ENCODE measurements at places on chromosomes 13 and 19. TPM values are rescaled to one million over a fixed set of nuclear protein-coding genes. Genes with fewer than 3 reads are reported as not detected.

The SGCG gene
- total RNA-seq, result not detected

The SHISA7 gene
- not detected for total RNA-seq

The ZNF845 gene
- total RNA-seq, result 12.5 TPM

GRCh38 chr19:31444931-31445330, 95.7 kb upstream of the TSHZ3 start:
- DNase-seq, result no peak

The PPP1R13L gene
- total RNA-seq, result 21.0 TPM

DNA sequence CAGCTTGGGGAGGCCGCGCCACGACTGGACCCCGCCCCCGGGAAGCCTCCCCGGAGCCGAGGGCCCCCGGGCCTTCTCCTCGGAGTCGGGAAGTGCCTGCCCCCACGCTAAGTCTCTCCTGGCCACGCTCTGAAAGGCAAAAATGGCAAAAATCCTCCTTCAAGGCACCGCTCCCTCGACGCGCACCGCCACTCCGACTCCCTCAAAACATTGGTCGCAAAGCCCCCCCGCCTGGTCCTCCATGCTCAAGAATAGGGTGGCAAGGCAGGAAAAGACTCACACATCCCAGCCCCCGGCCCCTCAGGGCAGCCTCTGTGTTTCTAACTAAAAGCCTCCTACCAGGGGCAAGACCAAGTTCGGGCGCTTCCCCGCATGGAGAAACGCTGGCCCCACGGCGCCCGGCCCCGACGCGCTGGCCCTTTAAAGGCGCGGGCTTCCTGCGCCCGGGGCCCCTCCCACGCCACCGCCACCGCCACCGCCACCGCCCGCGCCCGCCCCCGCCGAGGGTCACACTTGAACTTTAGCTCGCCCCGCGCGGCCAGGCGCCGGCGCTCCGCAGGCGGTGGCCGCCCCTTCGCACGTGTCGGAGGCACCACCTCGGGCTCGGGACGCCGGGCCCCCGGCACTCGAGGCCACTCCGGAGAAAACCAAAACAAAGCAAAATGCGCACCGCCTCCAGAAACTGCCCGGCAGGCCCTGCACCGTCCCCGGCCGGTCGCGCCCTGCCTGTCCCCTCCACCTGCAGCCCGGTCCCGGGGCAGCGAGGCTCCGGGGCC, 1.9 kb downstream of the FOXO1 start:
- peak; percentile 77 for DNase-seq

DNA sequence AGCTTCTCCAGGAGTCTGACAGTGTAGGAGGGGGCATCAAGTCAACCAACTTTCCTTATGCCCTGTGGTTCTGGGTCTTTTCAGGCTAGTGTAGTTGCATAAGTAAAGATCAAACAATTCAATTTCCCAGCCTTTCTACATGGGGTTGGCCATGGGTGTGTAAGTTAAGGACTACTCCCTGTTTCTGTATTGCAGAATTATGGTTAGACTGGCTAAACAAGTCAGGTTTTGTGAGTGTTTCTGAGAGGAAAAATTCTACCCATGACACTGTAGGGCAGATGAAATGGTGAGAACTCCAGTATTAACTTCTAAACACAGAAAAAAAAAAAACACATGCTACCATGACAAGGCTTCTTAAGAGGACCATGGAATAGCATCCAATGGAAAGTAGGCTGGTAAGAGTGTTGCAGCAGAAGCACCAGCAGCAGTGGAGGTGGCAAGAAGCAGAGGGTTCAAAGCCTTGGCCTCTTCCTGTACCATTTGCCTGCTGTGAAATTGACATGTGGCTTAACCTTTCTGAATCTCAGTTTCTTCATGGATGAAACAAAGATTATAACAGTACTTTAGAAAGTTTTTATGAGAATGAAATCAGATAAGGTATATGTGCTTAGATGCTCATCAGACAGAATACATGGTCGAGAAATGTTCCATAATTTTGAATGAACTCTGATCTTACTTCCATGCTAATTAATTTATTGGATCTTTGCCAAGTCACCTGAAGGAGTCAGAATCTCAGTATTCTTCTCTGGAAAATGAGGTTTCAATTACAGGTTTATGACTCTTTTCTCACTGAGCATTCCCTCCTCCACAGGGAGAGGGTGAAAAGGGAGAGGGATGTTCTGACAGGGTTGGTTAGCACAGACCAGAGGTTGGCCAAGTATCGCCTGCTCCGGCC, 11.4 kb upstream of the SCEL start:
- no peak for DNase-seq

DNA sequence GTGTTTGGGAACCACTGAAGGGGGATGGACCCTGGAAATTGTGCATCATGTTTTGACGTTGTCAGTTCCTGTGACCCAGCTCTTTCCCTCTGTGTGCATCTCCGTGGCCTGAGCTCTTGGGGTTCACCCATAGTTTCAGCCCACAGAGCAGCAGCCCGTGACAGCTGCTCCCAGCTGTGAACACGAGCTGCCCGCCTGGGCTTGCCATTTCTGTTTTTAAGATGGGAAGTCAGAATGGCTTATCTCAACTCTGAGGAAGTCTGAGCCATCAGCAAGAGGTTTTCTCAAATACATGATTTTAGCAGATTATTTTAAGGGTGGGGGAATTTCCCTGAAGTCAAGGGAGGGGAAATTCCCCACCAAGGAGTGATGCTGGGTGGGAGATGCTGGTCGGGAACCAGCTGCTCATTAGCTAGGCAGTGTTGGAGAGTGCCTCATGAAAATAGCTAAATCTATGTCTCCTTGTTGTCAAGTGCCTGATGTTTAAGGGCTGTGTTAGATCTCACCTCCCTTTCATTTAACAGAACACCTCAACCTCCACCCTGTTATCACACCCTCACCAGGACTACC, 34.8 kb upstream of the C1QTNF9 start:
- DNase-seq, result no peak

DNA sequence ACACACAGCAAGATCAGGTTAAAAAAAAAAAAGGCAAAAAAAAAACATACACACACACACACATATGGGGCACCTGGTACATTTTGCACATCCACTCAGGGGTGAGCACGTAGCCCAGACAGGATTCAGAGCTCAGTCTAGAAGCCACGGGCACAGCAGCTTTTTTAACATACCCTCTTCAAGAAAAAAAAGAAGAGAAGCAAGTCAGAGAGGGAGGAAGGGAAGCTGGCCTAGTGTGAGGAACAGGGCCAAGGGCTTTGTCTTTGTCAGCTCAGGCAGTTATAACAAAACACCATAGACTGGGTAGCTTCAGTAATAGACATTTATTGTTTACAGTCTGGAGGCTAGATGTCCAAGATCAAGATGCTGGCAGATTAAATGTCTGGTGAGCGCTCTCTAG, 2.3 kb upstream of the TPM4 start:
- DNase-seq, result no peak

The ATP4A gene
- total RNA-seq, result not detected

DNA sequence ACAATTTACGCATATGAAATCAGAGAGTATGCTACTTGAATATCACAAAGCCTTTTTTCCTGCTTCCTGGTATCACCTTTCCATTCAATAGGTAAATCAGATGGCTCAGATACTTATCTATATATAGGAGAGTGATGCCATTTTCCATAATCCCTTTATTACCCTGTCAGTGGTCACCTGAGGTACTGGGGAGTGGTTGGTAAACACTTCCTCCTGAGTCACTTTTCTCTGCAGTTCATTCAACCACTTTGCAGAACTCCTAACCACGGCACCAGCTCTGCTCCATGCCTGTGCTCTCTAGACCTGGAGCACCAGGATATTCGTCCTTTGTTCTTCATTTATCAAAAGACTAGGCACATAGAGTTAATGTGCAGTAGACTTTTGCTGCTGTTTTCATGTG, 748.5 kb upstream of the KLHL1 start:
- DNase-seq, result no peak

- no peak for DNase-seq
Observed at GRCh38 chr19:34578751-34579150, 97.2 kb downstream of the WTIP start.

GRCh38 chr13:33940898-33941297, 122.9 kb downstream of the RFC3 start:
- peak; percentile 18 for DNase-seq

GRCh38 chr13:113856716-113857065, 7.2 kb downstream of the GAS6 start:
- DNase-seq, result peak; percentile 56

GRCh38 chr13:80093888-80094287, 247.0 kb downstream of the SPRY2 start:
- DNase-seq, result no peak

DNA sequence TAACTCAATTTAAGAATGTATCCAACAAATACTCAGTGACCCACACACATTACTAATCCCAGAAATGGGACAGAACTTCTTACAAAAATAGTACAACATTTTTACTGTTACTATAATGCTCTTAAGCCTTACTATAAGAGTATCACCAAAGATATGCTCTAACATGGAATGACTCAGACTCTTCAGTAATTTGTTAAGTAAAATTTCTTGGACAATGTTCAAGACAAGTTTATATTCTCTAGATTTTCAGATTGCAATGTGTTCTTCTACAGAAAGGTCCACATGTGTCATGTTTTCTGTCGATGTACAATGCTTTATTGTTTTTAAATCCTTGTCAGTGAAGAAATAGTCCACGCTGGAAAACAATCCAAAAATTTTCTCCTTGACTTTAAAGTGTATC, 66.3 kb upstream of the RFXAP start:
- no peak for DNase-seq

The MBNL2 gene
- total RNA-seq, result 90.6 TPM

The SERP2 gene
- total RNA-seq, result 1.4 TPM

- peak; percentile 72 for DNase-seq
Observed at GRCh38 chr13:100543872-100544602, 44.6 kb downstream of the GGACT start.

GRCh38 chr13:58633226-58633625, 1001.7 kb downstream of the PCDH17 start:
- DNase-seq, result no peak

The COL5A3 gene
- 0.23 TPM for total RNA-seq

GRCh38 chr19:11425719-11426457, 6.8 kb upstream of the RGL3 start:
- DNase-seq, result no peak

- DNase-seq, result peak; percentile 36
Observed at GRCh38 chr19:4970558-4971423, 1.9 kb downstream of the KDM4B start.

DNA sequence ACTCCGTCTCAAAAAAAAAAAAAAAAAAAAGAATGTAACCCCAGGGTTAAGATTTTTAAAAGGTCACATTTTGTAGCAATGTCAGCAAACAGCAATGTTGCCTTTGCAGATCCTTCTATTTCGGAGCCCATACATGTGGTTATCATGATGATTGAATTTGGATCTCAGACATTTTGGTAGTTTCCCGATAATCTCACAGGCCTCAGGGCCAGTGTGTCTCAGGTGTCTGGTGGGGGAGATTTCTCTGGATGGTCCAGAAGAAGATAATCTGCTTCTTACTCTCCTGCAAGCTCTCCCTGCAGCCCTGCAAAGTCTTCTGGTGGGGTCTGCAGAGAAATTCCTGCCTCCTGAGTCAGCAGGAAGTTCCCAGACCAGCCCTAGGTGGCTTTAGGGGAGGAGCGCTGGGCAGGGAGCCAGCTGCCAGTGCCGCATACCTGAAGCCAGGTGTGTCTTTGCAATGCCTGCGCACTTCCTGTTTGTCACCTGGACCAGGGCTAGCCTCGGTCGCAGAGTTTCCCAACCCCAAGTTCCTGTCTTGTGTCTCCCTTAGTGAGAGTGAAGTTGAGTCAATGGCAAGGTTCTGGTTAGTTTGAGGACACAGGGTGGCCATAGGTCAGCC, 1.4 kb downstream of the SH2D3A start:
- no peak for DNase-seq

DNA sequence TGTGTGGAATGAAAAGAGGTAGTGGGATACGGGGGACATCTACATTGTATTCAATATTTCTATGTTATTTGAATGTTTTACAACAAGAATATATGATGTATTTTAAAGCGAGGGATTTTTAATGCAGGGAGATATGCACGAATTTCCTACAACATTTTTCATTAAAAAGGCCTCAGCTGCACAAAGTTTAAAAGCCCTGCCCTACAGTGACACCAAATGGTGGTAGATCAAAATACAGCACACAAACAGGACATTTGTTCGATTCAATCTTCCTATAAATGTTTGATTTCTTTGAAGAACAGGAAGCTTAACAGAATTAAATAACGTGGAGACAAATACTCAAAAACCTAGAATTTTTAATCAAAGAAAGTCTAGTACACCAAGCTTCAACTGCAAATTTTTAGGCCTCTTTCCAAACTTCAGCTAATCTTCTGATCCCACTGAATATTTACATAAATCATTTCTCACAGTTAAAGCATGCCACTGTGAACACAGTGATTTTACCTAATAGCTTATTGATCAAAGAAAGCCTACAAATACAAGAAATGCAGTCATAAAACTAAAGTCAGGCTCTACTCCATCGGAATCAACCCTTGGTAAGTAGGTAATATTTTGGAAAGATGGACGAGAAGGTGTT, 257.2 kb downstream of the DIAPH3 start:
- DNase-seq, result peak; percentile 66

The ZNF677 gene
- total RNA-seq, result 15.8 TPM

DNA sequence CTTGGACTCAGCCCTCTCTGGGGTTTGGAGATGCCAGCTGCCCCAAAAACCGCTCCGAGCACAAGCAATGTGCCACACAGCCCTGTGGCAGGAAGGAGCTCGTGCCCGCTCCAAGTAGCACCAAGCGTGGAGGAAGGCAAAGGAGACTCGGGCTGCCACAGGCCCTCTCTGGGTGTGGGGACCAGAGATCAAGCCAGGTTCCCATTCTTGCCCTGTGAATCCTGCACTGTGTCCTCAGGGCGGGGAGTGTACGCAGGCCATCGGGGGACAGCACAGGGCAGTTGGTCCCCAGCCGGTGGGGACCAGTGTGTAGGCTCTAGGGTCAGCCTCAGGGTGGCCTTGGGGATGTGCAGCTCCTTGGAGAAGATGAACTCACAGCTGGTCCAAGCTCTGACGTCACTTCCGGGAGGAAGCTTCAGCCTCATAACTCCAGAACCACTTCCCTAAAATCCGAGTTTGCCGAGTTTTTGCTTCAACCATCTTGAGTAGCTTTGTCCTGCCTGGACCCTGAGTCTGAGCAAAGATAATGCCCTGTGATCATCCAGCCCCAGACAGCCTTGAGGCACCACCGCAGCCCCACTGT, 9.3 kb upstream of the CPAMD8 start:
- DNase-seq, result peak; percentile 12

DNA sequence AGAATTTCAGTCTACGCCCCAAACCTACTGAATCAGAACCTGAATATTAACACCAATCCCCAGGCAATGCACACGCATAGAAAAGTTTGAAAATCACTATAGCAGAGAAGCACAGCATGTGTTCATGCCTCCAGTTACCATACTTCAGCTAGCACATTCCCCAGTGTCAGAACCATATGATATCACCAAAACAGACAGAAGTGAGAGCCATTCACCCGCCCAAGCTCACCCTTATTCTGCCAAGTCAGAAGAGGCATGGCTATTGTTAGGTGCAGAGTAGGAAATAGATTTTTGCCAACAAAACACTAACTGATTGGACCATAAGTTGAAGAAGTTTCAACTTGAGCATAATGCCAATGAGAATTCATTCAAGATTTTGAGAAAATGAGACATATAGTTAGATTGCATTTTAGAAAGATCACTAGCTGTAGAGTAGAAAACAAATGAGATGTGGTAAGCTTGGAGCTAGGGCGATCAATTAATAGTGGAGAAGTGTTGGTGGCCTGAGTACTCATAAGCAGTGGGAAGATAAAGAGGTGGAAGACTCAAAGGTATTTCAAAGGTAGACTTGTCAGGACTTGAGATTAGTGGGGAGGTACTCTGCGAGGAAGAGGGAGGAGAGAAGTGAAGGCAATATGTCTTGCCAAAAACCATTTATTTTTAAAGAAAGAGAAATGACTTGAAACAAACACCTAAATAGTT, 492.4 kb downstream of the SUCLA2 start:
- no peak for DNase-seq

The PBX4 gene
- total RNA-seq, result 0.05 TPM

The IL12RB1 gene
- total RNA-seq, result 0.74 TPM

GRCh38 chr13:105219651-105220050, 1315.8 kb downstream of the EFNB2 start:
- DNase-seq, result no peak
